ENCODE measurements at places on chromosomes 2 and 18.

DNA sequence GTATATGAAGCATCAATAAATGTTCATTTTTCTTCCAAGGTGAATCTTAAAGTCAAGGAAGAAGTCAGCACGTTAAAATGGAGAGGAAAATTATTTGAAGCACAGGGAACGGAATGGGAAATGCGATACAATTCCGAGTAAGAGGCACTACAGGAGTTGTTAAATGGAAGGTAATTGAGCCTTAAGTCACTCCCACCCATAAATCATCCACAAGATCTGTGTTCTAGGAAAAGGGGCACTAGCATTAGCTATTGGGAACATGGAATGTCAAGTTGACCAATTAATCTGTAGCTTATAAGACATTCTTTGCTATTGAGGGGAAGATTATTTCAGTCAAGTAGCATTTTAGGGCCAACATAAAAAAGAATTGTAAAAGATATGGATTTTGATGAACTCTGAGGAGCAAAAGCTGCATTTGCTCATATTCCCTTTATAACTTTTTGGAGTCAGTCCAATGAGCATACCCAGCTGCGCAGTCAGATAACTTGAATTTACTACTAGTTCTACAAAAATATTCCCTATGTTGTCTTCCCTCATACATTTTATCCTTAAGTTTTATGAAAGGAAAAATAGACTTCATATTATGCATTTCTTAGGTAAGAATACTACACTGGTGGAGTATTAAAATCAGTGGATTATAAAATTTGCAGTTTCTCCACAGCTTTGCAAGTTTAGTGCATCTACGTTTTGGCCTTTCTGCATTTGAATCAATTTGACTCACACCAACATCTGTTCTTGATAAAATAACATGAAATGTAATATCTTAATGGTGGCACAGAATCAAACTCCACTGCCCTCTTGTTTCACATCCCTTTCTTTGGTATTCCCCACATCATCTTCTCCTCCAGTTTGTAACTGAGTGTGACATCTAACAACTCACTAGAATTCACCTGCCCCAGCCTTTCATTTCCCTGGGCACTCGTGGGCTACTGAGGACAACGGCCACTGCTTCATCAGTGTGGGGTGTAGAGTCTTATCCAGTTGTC lies 95.6 kb downstream of the SP3 start:
- DNase-seq, result no peak

DNA sequence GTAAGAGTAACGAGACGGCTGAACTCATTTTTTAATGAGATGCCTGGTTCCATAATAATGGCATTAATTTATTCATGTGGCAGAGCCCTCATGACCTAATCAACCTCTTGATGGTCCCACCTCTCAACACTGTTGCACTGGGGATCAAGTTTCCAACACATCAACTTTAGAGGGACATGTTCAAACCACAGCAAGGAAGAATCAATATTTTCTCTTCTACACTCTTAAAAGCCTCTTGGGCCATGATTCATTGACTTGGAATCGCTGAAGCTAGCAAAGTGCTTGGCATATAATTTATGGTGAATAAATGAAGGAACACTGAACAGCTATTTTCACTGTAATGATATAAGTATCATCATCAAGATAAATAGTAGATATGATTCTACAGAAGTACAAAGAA lies 333.0 kb downstream of the TNS1 start:
- no peak for DNase-seq

DNA sequence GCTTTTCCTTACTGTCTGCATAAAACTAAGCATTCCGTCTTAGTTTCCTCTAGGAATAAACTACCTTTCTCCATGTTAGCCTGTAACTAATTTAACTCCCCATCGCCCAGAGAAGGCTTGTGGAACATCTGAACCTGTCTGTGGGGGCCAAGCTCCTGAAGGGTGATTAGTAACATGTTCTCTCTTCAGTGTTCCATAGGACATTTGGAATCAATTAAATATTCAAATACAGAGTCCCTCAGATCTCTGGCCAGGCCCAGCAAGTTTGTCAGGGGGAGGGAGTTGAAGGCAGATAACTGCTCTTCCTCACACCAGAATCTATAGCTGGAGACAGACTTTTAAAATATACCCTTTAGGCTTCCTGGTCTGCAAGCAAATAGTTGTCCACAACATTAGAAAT lies 8.8 kb downstream of the RDH14 start:
- no peak for DNase-seq

GRCh38 chr2:211512806-211513205 lies 956.4 kb downstream of the CPS1 start:
- no peak for DNase-seq

- DNase-seq, result no peak
These were observed 50.2 kb downstream of the SKA1 start for GRCh38 chr18:50424877-50425690.

DNA sequence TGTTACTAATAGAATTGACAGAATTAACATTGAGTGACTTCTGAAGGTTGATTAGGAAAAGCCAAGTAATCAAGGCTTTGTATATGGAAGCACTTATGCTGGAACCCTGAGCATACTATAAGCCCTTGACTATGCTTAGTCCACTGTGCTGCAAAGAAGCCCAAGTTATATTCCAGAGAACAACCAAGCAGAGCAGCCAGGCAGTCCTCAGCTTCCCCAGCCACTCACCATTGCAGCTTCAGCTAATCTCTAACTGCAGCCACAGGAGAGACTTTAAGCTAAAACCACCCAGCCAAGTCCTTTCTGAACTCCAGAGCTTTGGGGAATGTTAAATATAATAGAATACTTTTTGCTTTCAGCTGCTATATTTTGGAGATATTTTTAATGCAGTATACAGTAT lies 164.4 kb upstream of the VWC2L start:
- no peak for DNase-seq

All from D341Med (cell line).